ENCODE measurements at places on chromosomes 3 and 15.

- no peak for DNase-seq
Measured at GRCh38 chr15:89143503-89144162, 55.4 kb downstream of the ABHD2 start.

- DNase-seq: no peak
Measured at GRCh38 chr15:94312946-94313345, 81.6 kb downstream of the MCTP2 start.

GRCh38 chr3:132592216-132592615 lies 4.9 kb upstream of the ACKR4 start:
- no peak for DNase-seq

GRCh38 chr3:162740941-162741596 lies 1244.5 kb downstream of the OTOL1 start:
- no peak for DNase-seq

DNA sequence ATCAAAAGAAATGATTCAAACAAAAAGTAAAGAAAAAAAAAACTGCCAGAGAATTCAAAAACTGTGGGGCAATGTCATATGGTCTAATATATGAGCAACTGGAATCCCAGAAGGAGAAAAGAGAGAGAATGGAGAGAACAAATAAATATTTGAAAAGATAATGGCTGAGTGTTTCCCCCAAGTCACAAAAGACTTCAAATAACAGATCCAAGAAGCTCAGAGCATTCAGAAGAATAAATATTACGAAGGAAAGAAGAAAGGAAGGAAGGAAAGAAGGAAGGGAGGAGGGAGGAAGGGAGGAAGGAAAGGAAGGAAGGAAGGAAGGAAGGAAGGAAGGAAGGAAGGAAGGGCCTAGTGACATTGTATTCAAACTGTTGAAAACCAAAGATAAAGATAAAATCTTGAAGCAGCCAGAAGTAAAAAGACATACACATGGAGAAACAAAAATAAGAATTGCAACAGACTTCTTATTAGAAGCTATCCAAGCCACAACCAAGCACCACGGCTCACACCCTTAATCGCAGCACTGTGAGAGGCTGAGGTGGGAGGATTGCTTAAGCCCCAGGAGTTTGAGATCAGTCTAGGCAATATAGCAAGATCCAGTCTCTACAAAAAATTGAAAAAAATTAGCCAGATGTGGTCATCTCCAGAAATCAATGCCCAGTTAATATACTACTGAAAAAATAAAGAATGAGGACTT lies 118.9 kb upstream of the IGSF10 start:
- no peak for DNase-seq

DNA sequence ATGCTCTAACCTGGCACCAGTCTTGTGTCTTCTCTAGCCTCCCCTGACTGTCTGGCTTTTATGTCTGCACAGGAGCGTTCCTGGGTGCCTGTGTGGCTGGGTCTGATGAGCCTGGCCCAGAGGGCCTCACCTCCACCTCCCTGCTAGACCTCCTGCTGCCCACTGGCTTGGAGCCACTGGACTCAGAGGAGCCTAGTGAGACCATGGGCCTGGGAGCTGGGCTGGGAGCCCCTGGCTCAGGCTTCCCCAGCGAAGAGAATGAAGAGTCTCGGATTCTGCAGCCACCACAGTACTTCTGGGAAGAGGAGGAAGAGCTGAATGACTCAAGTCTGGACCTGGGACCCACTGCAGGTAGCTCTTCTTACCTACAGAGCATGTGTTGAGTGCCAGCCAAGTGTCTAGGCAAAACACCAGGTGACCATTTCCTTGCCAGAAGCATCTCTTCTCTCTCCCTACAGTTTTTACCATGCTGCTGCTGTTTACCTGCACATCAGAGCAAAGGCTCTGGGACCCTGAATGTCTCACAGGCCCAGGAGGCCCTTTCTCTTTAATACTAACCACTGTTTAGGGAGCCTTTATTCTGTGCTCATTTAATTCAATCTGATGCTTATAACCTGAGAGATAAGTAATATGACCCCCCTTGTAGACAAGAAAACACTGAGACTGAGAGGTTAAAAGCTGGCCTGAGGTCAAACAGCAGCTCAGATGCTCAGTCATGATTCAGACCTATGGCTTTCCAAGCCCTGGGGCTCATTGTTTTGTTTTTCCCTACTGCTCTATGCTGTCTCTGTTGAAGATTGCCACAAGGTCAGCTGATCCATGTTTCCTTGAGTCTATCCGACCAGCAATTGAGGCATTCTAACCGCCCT lies 10.4 kb downstream of the PODXL2 start:
- DNase-seq: no peak
